Kidney glomerular epithelial cell (primary cell): ENCODE measurements at places on chromosomes 2 and 18.

- no peak for DNase-seq
These were observed 55.7 kb downstream of the TMEM18 start for GRCh38 chr2:621303-622099.

DNA sequence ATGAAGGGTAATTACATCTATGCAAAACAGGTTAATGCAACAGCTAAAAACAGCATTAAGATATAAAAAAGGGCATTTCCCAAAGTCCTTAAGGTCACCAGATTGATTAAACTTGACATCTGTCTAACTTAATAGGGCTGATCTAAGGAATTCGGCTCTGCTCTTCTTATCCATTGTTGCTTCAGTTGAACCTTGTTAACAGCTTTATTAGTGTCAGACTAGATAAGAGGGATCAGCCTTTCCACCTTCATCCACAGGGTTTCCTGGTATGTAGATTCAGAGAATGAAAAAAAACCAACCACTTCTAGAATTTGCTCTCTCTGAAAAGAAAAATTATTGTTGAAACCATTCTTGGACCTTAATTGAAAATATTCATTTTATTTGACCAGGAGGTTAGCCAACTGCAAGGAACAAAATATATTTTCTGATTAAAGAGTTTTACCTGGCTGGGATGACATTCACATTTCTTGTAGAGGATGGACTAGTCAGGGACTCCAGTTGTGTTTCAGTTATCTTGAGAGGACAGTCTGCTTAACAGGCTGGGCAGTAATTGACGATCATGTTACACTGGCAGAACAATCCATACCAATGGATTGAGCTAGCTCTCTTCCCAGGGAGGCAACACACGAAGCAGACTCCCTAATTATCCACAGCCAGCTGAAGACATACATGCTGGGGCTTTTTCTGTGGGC, 357.4 kb upstream of the ACVR2A start:
- DNase-seq: no peak

DNA sequence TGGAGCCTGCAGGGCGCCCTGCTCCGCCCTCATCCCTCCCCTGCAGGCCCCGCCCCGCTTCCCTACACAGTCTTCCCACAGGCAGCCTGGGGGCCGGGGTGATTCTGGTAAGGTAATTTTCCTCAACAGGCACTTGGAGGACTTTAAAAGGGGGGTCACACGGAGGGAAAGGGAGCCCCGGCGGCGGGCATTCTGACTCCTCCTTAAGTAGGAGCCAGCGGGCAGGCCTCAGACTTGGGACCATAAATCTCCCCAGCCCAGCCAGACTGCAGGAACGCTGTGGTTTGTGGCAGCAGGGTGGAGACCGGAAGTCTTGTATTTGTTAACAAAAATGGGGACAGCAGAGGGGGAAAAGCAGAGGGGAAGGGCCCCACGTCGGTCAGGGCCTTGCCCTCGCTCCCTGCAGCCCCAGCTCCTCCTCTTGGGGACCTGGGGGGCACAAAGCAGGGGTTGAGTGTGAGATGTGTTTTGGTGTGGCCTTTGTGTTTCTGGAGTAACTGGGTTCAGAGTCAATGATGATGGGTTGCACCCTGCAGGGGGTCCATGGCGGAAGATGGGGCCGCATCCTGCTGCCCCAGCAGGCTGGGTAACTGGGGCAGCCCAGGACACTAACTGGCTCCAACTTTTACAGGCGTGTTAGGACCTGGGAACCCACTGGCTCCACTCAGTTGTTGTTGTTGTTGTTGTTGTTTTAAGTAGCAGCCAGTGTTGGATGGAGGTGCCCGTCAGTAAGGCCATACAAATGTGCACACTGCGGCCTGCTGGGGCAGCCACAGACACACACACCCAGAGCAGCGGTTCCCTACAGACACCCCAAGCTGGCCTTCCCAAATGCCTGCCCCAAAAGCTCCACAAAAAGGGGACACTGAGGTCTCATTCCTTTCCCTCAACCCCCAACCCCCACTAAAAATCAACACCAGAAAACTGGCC, 27.7 kb downstream of the SMAD7 start:
- DNase-seq: peak; percentile 63

- no peak for DNase-seq
These were observed 604 bp upstream of the SIX3 start for GRCh38 chr2:44940732-44941464.

DNA sequence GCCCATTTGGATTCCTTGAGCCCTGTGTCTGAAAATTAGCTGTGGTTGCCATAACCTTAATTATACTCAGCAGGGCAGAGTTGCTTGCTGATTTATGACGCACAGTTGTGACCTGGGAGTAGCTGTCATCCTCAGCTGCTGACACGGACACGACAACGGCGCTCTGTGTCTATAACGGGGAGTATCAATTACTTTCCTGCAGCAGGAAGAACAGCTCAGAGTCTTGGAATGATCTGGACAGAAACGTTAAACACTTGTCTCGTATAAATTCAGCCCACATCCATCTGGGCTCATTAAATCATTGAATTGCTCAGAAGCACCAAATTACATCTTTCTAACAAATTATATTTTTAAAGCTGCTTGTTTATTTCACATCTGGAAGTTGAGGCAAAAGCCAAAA, 116.3 kb downstream of the SEPTIN10 start:
- DNase-seq: no peak

GRCh38 chr2:24233321-24233720, 58.5 kb downstream of the FAM228A start:
- no peak for DNase-seq

DNA sequence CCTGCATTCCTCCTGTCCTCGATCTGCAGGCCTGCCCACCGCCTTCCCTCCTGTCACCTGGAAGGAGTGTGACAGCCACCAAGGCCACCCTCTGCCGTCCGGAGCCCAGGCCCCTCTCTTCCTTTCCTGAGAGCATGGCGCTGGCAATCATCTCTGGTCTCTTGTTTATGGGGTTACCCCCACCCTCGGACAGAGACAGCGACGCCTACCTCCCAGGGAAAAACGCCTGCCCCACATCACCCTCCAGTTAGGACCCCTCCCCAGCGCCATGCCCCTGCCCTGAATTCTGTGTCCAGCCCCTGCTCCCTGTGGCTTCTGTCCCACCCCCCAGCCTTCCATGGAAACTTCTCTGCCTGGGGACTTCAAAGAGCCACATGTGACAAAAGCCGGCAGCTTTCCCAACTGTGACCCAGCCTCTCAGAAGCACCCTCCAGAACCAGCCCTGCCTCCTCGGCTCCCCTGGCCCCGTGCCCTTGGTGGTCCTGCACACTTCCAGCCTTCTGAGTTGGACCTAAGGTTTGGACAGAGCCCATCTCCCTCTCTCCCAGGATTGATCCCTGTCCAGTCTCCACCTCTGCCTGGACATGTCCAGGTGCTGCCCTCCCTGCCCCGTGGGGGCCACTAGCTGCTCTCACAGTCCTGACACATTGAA, 145.0 kb upstream of the HDAC4 start:
- DNase-seq: no peak

DNA sequence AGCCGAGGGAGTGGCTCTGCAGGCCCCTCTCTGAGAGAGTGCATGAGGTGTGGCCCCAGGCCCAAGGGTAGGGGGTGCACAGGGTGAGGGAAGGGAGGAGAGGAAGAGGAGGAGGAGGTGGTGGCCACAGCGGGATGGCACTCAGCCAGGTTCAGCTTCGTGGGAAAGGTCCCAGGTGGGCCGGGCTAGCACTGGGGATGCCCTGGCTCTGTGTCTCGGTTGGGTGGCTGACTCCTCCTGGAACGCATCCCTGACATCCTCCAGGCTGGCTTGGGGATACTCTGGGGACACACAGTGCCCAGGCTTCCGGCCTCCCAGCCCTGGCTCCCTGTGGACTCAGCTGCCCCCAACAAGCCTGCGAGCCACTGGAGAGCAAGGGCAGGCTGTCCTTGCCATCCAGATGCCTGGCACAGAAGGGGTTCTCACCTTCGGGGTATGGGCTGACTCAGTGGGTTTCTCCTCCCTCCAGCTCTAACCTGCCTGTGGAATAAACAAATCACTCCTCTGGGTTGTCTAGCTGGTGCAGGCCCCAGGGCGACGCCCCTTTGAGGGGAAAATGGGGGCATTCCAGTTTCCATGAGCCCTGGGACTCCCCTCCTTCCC, 582 bp upstream of the ZAP70 start:
- DNase-seq: no peak

DNA sequence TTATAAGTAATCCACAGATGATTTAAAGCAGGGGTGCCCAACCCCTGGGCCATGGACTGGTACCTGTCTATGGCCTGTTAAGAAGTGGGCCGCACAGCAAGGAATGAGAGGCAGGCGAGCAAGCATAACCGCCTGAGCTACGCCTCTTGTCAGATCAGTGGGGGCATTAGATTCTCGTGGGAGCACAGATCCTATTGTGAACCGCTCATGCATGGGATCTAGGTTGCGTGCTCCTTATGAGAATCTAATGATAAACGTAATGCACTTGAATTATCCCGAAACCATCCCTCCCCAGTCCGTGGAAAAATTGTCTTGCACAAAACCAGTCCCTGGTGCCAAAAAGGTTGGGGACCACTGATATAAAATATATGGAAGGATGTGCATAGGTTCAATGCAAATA, 153.7 kb downstream of the CSRNP3 start:
- DNase-seq: no peak

GRCh38 chr2:181305301-181306123, 151.7 kb upstream of the ITGA4 start:
- no peak for DNase-seq

DNA sequence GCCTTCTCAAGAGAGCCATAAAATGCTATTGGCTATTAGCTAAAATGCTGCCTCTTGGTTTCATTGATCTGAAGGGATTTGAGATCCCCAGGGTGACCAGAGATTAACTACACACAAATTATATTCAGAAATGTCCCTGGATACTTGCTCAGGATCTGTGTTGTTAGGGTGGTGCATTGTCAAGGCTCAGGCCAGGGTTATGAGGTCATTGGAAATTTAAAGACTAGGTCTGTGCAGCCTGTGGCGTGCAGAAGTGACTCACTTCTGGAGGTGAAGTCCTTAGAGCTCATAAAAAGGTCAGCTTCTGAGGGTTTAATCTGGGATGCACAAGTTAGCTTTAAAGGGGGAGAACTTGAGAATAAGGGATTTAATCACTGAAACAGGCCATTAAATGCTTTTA, 23.5 kb downstream of the LRRTM1 start:
- DNase-seq: no peak

DNA sequence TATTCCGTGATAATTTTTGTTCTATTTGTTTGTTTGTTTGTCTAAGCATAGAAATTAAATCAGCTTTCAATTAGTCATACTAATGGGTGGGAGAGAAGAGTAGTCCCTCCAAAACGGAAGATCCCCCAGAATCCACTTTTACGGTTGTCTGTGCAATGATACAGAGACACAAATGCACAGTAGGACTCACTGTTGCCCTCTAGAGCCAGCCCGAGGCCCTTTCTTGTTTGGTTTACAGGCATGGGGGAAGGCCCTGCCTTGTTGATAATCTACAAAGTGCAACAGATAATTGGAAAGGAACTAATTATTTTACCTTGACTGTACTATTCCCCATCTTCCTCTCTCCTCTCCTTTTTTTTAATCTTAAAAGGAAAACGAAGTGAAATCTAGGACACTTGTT, 121.1 kb downstream of the ACOXL start:
- DNase-seq: no peak

DNA sequence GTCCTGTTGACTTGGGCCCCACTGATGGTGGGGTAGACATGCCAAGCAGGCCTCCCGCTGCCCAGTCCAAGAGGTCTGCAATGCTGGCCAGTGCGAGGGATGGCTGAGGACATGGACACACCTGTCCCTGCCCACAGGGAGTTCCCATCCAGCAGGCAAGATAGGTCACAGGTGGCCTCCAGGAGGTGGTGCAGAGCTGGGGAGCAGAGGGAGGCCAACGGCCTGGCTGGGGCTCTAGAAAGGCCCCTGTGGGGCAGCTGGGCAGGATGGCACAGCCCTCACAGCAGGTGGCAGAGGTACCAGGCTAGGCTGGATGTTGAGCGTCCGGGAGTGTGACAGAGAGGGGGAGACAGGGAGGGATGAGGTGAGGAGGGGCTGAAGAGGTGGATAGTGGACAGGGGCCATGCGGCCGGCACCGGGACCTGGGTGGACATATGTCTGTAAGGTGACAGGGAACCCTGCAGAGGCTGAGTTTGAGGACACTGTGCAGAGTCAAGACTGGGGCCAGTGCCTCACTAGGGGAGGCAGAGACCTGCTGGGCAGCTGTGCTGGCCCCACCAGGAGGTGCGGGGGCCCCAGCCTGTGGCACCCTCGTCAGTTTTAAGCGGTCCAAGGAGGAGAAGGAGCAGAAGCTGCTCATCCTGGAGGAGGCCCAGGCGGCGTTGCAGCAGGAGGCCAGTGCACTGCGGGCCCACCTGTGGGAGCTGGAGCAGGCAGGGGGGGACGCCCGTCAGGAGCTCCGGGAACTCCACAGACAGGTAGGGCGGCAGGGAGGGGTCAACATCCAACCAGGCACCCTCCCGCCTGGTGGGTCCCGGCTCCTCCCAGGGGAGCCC, 34.3 kb upstream of the SNED1 start:
- no peak for DNase-seq

- no peak for DNase-seq
These were observed 20.1 kb upstream of the YES1 start for GRCh38 chr18:832085-832681.

DNA sequence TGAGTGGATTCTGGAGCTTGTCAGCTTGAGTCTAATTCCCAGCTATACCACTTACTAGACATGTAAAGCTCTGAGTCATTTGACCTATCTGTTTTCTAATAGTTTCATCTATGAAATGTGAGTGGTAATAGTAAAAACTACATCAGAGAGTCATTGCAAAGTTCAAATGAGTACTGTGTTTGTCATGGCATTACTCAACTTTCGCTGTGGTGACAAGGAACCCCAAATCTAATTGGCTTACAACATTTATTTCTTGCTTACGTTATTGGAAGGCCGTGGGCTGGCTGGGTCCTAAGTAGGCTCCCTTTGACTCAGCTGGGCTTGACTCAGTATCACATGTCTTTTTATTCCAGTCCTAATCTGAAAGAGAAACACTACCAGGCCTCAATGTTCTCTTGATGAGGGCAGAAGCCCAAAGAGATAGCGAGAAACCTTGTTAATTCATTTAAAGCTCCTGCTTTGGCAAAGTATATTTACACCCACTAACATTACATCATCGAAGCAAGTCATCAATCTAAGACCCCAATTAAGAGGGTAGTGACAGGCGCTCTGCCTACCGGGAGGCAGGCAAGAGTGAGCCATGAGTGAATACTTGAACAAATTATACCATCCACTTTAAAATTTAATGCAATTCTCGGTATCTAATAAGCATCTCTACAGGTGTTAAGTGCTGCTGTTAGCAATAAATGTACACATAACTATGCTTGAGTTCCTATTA, 431.8 kb upstream of the SPHKAP start:
- no peak for DNase-seq

DNA sequence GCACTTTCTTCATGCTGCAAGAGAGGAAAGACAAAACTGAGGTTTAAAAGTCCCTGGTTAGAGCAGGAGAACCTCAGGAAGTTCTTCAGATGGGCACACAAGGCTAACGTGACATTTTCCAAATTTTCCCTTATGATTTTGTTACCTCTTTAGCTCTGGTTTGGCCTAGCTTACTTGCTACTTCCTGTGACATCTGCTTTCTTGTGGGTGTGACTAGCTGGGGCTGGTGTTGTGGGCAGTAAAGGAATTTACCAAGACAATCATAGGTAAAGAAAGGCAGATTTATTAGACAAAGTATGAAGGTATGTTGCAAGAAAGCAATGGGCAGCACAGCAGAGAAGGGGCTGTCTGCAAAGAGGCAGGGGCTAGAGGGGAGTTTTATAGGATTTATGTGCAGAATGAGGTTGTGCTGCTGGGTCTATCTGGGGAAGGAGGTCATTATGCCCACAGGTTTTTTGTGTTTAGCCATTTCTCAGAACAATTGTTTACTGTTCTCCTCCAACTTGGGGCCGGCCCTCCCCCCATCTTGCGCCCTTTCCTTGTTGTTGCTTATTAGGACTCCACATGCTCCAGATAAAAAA, 6.7 kb upstream of the TNP1 start:
- no peak for DNase-seq

- no peak for DNase-seq
These were observed 151.2 kb downstream of the SRBD1 start for GRCh38 chr2:45459860-45460259.
